ENCODE measurements at places on chromosomes 1 and 21. TPM values are rescaled to one million over a fixed set of nuclear protein-coding genes. Genes with fewer than 3 reads are reported as not detected.

- no peak for DNase-seq
These were observed 80.8 kb upstream of the HNRNPU start for GRCh38 chr1:244945109-244945671.

GRCh38 chr1:180633057-180634056 is 1.5 kb downstream of the XPR1 start:
- DNase-seq: no peak

DNA sequence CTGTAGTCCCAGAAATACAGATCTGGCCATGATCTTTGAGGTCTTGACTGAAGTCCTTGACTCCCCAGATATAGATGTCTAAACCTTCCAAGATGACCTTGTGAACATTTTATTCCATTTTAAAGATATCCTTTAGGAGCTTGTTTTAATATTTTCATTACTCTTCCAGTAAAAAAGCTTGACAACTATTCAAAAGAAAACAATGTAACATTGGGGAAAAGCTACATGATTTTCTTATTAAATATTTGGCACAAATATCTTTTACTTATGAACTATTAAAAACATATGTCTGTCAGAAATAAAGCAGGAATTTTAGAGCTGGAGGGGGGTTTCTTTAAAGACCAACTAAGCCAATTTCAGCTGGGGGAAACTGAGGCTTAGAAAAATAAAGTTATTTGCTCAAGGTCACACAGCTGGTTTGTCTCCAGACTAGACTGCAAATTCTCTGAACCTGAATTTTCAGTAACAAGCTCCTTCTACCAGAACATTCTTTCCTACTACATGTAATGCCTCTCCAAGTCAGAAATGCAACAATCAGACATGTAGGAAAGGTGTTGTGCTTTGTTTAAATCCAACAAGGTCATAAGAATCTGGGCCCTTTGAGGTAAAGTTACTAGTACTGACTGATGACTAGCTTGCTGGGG is 67.0 kb upstream of the PTCH2 start:
- DNase-seq: no peak

DNA sequence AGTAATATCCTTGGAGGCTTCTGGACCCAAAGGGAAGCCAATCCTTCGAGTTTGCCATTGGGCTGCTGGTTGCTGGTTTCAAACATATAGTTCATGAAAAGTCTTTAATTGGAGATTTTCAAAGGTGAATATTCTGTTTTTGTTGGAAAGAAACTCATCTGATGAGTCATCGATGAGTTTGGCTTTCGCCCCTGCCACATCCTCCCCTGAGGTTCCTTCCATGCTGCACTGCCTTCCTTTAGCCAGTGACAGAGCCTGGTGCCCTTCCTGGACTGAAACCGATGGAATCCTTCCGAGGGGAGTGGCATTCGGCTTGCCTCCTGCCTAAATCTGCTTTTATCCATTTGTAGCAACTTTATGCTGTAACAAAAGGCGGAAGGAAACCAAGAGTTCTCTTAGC is 550.0 kb downstream of the KIF26B start:
- no peak for DNase-seq

DNA sequence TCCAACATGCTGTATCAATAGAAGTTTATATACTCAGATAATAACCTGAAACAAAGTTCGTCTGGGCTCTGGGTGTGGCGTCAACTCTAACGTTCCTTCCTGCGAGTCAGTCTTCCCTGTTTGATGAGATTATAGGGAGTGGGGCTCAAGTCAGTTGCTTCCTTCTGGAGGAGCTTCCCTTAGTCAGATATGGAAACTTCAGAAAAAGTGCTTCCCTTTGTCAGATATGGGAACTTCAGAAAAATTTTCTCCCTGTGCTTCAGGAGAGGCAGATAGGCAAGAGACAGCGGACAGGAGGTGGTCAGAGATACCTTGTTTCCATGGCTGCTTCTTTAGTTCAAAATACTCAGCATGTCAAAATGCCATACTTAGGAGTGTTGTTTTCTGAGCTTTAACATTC is 51.1 kb upstream of the PRDX6 start:
- DNase-seq: no peak

DNA sequence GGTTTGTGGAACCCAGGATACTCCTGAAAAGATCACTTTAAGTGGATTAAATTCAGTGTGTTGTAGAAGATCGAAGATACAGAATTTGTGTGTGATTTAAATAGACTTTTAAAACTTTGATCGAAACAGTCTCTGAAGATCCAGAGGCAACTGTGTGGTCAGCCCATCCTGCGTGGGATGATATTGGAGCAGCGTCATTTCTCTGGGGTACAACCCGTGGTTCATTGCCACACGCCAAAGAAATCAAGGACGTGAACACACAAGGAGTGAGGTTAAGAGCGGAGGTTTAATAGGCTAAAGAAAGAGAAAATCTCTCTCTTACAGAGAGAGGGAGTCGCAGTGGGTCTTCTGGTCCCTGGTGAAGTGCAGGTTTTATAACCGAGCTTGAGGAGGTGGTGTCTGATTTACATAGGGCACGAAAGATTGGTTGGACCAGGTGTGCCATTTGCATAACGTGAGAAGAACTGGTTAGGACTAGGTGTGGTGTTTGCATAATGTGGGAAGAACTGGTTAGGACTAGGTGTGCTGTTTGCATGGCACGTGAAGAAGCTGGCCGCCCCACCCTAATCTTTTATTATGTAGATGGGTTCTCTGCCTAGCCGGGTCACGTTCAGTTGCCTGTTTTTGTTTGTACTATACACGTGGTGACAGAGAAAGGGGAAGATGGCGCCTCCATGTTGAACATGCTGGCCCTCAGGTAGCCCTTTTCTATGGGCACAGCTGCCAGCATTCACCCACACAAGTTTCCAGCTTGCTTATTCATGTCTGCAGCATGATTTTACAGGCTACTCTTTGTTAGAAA is 82.3 kb downstream of the ADSS2 start:
- no peak for DNase-seq

GRCh38 chr1:168591641-168592250 is 15.3 kb downstream of the XCL1 start:
- no peak for DNase-seq

GRCh38 chr21:25557180-25557579 is 50.1 kb downstream of the MRPL39 start:
- no peak for DNase-seq

The KCNJ6 gene
- polyA plus RNA-seq: 0.22 TPM

The OMA1 gene
- 24.6 TPM for polyA plus RNA-seq

The CA6 gene
- 0.26 TPM for polyA plus RNA-seq
